ENCODE measurements at places on chromosomes 3 and 15.
A peak's percentile ranks its signal among the peaks of the same experiment; 100 is the strongest.

GRCh38 chr3:110779581-110779980 lies 292.0 kb upstream of the NECTIN3 start:
- no peak for DNase-seq

DNA sequence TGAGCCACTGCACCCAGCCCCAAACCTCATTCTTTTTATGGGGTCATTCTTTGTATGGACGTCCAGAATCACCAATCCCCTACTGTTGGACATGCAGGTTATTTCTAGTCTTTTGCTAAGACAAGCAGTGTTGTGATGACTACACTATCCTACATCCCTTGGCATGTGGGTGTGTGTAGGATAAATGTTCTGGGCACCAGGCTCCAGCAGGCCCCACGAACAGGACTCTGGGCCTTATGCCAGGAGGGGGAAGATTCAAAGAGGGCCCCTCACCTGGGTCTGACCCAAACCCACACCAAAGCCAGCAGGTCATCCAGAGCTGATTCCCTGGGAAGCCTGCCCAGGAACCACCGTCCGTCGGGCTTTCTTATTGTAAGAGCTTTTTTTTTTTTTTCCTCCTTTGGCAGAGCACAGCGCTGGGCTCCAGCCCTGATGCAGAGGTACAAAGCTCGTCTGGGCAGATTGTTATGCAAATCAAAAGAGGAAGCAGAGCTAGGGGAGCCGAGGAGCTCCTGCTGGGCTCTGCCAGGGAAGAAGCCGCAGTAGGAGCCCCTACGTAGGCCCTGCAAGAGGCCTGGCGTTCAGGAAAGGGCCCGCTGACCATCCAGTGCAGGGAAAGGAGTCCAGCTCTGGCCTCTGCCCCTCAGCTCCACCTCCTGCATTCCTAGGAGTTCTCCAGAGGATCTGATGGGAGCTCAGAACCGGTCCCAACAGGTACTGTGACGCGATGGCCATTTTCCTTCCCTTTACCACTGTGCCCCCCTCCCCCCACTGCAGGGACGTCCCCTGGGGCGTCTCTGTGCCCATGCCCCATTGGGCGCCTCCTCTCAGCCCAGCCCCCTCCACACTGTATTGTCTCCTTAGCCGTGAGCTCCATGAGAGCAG lies 29.0 kb upstream of the FURIN start:
- DNase-seq: peak; percentile 29

DNA sequence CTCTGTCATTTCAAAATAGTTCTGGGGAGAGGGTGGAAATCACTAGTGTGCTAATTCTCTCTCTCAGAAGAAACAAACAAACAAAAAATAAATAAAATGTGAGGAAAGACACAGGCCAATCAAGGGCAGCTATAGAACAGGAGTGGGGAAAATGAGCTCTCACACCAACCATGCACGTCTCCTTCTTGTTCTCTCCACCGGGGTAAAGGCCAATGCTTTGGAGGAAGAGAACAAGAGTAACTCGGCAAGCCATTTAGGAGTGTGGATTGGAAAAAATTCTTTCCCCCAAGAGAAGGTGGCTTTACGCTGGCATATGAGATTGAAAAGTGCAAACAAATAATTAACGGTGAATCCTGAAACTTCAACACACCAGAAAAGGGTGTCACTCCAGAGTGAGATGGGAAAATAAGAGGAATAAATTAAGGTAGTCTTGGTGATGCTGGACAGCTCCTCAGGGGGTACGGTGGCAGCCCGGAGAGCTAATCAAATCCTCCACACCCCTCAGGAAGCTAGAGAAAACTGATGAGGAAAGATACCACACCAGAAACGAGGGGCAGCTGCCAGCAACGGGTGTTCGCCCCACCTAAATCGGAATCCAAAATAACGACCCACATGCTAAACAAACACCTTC lies 88.0 kb downstream of the RFTN1 start:
- no peak for DNase-seq

DNA sequence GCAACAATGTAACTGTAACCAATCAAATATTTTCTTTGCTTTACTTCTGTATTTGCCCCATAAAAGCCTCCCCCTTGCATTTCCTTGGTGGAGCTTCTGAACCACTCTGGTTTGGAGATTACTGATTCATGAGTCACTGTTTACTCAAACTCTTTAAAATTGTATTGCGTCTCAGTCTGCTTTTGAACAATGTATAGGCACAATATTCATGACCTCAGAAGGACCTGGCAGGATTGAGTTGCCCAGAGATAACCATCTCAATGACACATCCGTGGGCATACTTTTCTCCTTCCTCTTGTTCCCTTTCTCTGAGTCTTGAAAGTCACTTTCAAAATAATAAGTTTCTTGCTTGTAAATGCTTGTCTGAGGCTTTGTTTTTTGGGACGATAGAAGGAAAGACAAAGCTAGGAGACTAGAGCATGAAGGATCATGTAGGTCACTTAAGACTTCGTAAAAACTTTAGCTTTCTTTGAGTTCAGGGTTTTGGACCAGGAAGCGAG lies 57.1 kb upstream of the POU1F1 start:
- DNase-seq: no peak

GRCh38 chr15:64029110-64029509 lies 17.2 kb downstream of the DAPK2 start:
- DNase-seq: no peak

GRCh38 chr3:55735976-55736375 lies 248.9 kb upstream of the WNT5A start:
- no peak for DNase-seq

DNA sequence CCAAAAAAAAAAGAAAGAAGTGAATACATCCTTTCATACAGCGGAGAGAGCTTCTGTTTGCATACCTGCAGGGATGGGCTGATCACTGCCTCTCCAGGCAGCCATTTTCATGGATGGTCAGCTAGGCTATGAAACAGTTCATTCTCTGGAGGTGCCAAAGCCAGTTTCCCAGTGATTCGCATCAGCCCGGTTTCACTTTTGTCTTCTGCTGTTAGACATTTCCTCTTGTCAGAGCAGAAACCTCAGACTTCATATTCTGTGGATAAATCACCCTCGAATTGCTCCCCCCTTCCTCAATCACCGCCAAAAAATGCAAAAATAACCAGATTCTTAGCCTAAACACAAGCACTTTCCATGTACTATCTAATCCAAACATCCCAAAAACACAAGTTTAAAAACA lies 225.6 kb downstream of the ADAMTS9 start:
- no peak for DNase-seq

DNA sequence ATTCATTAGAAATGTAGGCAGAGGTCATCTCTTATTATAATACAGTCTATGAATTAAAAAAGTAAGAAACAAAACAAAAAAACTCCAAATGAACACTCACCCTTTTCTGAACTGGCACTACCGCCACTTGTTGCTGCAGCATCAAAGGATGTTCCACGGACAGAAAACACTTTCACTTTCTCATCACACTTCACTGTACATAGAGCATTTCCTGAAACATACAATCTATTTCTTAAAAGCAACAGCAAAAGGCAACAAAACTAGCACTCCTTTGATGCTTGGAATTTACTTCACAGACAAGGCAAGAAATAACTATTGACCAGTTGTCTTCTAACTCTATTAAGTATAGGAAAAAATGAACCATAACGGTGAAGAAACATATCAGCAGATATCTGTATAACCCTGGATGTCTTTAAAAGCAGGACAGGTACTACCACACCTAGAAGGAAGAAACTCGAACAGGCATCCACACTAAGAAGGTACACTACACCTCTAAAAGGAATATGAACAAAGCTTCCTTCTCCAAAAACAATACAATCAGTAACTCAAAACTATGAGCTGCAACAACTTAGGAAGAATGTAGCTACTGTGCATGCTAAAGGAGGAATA lies 24.9 kb downstream of the ETFA start:
- DNase-seq: no peak

DNA sequence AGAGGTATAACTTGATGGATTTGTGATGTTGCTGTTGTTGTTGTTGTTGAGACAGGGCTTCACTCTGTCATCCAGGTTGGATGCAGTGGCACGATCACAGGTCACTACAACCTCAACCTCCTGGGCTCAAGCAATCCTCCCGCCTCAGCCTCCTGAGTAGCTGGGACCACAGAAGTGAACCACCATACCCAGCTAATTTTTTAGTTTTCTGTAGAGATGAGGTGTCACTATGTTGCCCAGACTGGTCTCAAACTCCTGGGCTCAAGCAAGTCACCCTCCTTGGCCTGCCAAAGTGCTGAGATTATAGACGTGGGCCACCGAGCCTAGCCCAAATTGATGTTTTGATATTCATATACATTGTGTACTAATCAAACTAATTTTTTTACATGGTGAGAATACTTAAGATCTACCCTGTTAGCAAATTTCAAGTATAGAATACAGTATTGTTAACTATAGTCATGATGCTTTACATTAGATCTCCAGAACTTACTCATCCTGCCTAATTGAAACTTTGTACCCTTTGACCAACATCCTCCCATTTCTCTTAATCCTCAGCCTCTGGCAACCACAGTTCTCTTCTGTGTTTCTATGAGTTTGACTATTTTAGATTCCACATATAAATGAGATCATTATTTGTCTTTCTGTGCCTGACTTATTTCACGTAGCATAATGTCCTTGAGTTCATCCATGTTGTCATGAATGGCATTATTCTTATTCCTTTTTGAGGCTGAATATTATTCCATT lies 23.2 kb downstream of the LMCD1 start:
- no peak for DNase-seq

- no peak for DNase-seq
These were observed 13.6 kb downstream of the PRKCD start for GRCh38 chr3:53174346-53175250.

GRCh38 chr3:115217678-115218451 lies 70.8 kb upstream of the ZBTB20 start:
- peak; percentile 73 for DNase-seq

DNA sequence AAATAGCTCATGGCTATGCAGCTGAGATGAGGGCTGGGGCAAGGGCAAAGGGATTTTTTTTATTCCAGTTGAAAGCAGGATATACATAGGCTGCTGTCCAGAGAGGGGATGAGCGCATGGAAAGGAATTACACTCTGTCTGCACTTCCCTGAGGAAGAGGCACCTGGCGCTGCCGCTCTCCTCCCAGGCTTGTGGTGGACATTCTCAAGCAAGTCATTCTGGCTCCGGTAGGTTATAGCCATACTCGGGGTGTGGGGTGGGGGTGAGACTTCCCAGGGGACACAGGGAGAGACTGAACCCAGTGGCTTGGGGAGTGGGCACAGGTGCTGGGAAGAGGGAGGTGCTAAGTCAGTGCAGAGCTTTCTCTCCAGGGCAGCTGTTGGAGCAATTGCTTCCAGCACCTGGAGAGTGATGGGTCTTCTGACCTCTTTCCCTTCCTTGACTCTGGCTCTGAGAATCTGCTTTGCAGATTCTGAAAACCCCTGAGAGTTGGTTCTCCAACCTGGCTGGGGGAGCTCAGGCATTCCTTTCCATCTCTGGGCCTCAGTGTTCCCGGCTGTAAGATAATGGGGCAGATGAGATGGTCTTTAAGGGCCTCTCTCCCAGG lies 24.3 kb downstream of the CYP8B1 start:
- DNase-seq: no peak

DNA sequence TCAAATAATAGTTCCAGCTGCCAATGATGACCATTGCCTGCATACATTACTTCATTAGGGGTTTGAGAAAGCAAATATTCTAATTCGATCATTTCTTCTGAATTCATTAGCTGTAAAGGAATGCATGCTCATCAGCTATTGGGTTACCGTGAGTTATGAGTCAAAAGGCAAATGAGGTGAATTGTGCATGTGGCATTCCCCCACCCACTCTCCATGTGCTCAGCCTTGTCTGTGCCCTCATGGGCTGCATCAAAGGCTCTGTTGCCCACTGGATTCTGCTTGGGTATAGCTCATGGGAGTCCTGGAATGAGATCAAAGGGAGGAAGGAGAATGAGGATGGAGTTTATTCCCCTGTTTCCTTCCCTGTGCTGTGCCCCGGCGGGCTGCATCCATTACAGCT lies 99.3 kb upstream of the CHRNA7 start:
- no peak for DNase-seq

DNA sequence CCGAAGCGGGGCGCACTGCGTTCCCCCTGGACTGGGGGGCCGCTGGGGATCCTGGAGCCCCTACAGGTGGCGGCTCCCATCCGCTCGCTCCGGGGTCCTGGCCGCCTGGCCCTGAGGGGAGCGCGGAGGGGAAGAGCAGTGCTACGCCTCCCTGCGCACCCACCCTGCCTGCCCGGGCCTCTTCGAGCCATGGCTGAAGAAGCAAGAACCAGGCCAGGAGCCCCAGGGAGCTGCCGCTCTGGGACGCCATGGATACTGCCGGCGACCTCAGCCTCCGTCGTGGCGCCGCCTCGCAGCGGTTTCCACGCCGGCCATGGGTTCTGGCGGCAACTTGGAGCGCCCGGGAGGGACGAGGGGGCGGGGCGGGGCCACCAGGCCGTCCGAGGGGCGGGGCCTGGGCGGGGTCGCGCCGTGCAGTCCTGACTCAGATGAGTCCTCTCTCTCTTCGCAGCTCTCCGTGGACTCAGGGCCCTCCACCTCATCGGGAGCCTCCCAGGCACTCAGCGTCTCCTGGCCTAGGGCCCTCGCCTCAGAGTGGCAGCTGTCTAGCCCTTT lies 50.9 kb downstream of the MYL3 start:
- DNase-seq: peak; percentile 19

GRCh38 chr3:144462337-144462736 lies 490.7 kb downstream of the DIPK2A start:
- no peak for DNase-seq

- peak; percentile 45 for DNase-seq
These were observed 125.5 kb downstream of the GADL1 start for GRCh38 chr3:30768703-30769550.

DNA sequence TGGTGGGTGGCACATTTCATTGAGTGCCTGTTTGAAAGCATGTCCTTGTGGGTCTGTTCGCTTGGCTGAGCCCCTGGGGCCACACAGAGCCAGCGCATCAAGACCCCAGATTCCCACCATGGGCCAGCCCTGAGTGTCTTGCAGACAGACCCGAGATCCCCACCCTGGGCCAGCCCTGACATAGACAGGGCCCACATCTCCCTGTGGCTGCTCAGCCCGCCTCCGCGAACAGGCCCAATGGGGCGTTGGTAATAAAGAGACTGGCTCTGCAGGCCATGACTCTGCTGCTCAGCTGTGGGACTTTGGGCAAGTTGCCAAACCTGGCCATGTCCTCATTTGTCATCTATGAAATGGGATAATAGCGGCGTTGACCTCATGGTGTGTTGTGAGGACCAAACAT lies 22.6 kb downstream of the FAH start:
- no peak for DNase-seq

- no peak for DNase-seq
These were observed 281.3 kb upstream of the NPAP1 start for GRCh38 chr15:24394303-24394702.

DNA sequence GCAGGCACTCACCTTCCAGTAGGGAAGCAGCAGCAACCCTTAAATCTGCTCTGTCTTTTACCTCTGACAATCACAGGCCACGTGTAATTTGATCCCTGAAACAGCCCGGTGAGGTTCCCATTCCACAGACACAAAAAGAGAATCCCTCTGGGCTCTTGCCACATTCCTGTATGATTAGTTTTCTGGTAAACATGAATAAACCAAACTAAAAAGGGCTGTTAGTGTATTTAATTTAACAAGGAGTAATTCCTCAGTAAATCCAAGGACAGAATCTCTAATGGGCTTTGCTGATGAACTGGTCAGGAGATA lies 186.9 kb downstream of the FAM43A start:
- DNase-seq: no peak

GRCh38 chr3:72210261-72210660 lies 425.3 kb upstream of the PROK2 start:
- no peak for DNase-seq
